ENCODE measurements at places on chromosomes 11 and 22. TPM values are rescaled to one million over a fixed set of nuclear protein-coding genes. Genes with fewer than 3 reads are reported as not detected.

TMEM86A gene
- total RNA-seq: 4.6 TPM

GRCh38 chr11:85590848-85591483 is 36.2 kb downstream of the DLG2 start:
- no peak for DNase-seq

CENATAC gene
- total RNA-seq: 9.1 TPM

- no peak for DNase-seq
These were observed 54.6 kb downstream of the SPECC1L start for GRCh38 chr22:24325105-24325757.

GRCh38 chr11:95291946-95292345 is 60.9 kb upstream of the SESN3 start:
- DNase-seq: no peak

All from Right ventricle myocardium inferior (tissue), 1 donor.